ENCODE measurements at places on chromosomes 4 and X. TPM values are rescaled to one million over a fixed set of nuclear protein-coding genes. Genes with fewer than 3 reads are reported as not detected.

The SUPT20HL2 gene
- not detected for total RNA-seq

GRCh38 chr4:34202154-34202553 lies 2042.2 kb downstream of the ARAP2 start:
- H3K27me3 ChIP-seq, result no peaks in the 10 kb centered on the region
- no peaks in the 10 kb centered on the region for H3K36me3 ChIP-seq

The RAB40AL gene
- 0.28 TPM for total RNA-seq

DNA sequence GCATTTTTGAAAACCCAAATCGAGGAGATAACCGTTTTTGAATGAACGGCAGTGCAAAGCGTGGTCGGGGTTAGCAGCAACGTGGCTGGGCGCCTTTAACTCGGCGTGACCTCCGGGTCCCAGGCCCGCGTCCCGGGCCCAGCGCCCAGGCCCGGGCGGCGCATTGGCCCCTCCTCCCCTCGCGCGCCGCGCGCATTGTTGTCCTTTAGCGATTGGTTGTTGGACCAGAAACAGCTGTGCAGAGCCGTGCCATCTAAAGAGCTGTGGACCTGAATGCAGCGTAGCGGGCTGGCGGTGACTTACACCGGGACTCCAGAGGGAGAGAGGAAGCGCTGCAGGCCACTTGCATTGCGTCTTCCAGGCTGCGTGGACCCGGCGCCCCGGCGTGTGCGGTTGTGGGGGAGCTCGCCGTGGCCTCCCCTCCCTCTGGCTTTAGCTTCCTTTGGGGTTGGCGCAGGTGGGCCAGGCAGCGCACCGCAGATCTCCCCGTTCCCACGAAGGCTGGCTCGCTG lies at the start of gene STOX2:
Gene STOX2, plus strand, starts transcription at position 227 of the 512 bp plus-strand sequence. CDS start 1,484 bp downstream, outside the sequence.
- H3K27ac ChIP-seq, result peak within 1 kb of the TSS; percentile 41
- H3K36me3 ChIP-seq, result no peaks in the 10 kb centered on the region
- H3K4me3 ChIP-seq, result peak within 1 kb of the TSS; percentile 60
- H3K4me1 ChIP-seq, result no peaks in the 10 kb centered on the region

The CENPVL2 gene
- total RNA-seq, result not detected
